ENCODE measurements at places on chromosomes 13 and 19.

- no peak for DNase-seq
Observed at GRCh38 chr19:39381910-39382611, 8.8 kb downstream of the PAF1 start.

DNA sequence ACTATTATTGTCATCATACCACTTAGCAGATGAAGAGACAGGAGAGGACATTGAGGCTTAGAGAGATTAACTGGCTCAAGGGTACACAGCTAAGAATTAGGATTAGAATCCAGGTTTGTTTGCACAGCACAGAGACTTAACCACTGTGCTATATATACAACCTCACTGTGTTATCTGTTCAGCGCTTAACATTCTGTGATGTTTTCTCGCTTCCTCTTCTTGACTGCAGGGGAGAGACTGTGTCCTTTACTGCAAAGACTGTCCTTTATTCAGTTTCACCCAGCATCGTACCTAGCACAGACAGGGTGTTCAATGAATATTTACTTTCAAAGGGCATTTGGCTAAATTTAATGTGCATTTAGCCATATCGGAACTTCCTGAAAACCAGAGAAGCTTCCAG lies 54.9 kb upstream of the PCDH8 start:
- no peak for DNase-seq

DNA sequence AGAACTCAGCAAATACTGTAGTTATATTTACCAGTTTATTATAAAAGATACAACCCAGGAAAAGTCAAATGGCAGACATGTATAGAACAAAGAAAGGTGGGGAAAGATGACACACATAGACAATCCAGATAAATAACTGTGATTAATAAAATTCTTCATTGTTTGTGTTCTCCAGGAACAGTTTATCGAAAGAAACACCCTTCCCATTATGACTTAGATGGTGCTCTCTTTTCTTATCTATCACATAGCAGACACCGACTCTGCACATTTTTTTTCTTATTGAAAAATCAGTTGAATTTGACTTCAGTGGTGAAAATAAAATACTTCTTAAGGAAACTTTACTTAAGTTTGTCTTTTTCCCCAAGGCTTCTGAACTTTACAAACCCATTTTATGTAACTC lies 6.2 kb downstream of the ZNF708 start:
- DNase-seq = no peak

GRCh38 chr13:65378943-65379519 lies 1851.1 kb downstream of the PCDH9 start:
- DNase-seq = no peak

- DNase-seq = no peak
Observed at GRCh38 chr13:106499113-106499512, 36.3 kb downstream of the EFNB2 start.

- peak; percentile 74 for DNase-seq
Observed at GRCh38 chr19:7925171-7925851, 624 bp downstream of the CTXN1 start.

DNA sequence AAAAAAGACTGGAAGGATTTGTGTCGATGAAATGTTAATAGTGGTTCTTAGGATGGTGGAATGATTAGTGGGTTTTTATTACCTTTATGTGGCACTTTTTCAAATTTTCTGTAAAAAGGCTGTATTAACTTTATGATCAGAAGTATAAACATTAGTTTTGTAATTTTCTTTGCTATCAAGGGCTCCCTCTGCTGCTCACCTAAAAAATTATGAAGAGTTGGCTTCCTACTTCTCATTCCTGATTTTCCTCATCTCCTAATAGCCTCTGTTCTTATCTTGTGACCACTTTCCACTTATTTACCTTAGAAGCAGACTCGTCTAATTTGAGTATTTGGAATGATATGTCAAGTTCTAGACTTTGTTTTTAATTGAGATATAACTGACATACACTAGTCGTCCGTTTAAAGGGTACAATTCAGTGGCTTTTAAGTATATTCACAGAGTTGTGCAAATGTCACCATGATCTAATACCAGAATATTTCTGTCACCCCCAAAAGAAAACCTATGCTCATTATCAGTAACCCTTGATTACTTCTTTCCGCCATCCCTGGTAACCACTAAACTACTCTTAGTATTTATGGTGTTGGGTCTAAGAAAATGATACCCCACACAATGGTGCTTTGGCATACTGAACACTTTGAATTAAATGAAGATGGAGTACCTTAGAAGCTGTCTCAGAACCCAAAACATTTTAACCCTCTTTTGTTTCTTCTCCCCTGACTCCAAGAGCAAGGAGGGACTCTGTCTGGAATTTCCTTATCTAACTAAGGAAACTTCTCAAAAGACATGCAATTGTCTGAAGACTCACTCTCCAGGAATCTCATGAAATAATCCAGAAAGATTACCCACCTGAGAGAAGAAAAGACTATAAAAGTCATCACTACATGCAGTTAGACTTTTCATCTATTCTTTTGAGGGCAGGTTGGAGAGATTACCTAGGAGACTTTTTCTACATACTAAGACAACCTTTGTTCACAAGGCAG lies 311.3 kb downstream of the DLEU7 start:
- no peak for DNase-seq

- no peak for DNase-seq
Observed at GRCh38 chr19:45451850-45452387, 15.9 kb upstream of the FOSB start.
